ENCODE measurements at places on chromosomes 4 and X. TPM values are rescaled to one million over a fixed set of nuclear protein-coding genes. Genes with fewer than 3 reads are reported as not detected.

DNA sequence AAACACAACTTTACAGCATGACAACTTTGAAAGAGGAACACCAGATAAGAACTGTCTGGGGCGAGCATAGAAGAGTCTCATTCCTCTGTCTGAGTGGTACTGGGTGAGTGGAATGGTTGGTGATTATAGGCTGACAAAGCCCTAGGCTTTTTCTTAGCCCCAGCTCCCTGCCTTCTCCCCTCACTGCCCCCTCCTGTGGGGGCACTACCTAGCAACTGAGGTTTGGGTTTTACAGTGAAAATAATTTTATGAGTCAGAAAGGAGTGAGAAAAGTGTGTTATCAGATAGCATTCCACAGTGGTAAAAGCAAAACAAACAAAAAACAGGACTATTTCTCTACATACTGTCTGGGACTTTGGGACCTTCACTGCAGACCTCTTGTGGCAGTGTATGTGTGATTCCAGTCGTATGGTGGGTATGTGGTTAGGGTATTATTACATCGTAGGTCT is 10.5 kb upstream of the TMEM165 start:
- DNase-seq = no peak

GRCh38 chr4:156638925-156639605 is 332.5 kb downstream of the PDGFC start:
- DNase-seq = no peak

DNA sequence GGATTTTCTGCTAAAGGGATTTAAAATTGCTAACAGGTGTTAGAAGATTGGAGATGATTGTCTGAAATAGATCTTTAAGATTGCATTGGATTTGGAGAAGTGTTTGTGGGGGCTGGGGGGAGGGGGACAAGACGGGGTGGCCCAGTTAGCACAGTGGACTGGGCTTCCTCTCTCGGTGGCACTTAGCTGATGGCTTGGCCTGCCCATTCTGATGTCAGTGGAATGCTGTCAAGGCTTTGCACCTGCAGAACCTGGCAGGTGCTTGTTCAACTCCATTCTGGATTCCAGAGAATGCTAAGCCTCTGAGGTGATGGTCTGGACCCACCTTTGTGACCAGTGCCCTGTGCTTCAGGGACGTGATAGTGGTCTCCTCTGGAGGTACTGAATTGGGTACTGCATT is 43.7 kb downstream of the ADD1 start:
- DNase-seq = no peak

DNA sequence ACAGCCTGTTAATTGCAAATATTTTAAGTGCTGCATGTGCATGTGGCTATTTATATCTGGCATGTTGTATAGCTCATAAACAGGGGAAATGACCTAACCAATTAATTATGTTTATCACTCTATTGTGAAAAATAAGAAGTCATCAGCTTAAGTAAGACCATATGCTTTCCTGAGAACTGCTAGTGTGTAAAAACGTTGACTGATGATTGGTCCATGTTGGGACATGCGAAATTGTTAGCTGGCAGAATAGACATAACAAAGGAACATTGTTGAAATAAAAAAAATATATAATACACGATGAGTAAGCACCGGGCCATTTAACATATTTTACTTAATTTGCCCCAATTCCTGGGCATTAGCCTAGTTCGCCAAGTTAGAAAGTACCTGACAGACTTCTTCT is 207.5 kb downstream of the ANK2 start:
- no peak for DNase-seq

- no peak for DNase-seq
These were observed 1.7 kb downstream of the MTMR1 start for GRCh38 chrX:150694738-150695410.

GRCh38 chr4:70680934-70681333 is 7.4 kb upstream of the UTP3 start:
- no peak for DNase-seq

Gene GIMD1
- total RNA-seq = not detected

Gene TMEM184C
- 43.5 TPM for total RNA-seq

Data from colonic mucosa (tissue), 4 donors.